Right atrium auricular region (tissue), 2 donors: ENCODE measurements at places on chromosomes 11 and 22. TPM values are rescaled to one million over a fixed set of nuclear protein-coding genes. Genes with fewer than 3 reads are reported as not detected.

GRCh38 chr11:135069890-135070289, 657.8 kb upstream of the B3GAT1 start:
- H3K36me3 ChIP-seq = no peaks in the 10 kb centered on the region
- no peak for DNase-seq
- H3K27ac ChIP-seq = no peak overlapping the region
- no peaks in the 10 kb centered on the region for H3K4me1 ChIP-seq
- H3K4me3 ChIP-seq = no peak overlapping the region

GRCh38 chr11:103013421-103013820, 57.9 kb upstream of the MMP13 start:
- no peak for DNase-seq
- no peaks in the 10 kb centered on the region for H3K27me3 ChIP-seq
- H3K27ac ChIP-seq = no peak overlapping the region
- H3K36me3 ChIP-seq = no peaks in the 10 kb centered on the region
- H3K4me3 ChIP-seq = no peak overlapping the region

DNA sequence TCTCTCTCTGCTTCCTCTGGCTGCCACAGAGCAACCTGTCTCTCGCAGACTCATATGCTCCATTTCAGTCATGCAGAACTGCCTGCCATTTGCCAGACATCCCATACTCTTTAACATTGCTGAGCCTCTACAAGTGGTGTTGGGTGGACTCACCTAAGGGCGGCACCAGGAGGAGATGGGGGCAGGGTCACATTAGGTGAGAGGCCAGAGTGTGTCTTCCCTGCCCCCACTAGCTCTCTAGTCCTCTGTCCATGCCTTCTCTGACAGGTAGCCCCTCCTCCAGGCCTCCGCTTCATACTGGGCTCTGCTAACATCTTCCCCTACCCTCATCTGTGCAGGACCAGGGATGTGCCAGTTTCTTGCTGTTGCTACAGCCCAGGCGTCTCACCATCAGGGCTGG, 366.3 kb downstream of the TENM4 start:
- H3K27me3 ChIP-seq = no peaks in the 10 kb centered on the region
- DNase-seq = no peak
- no peak overlapping the region for H3K27ac ChIP-seq
- H3K36me3 ChIP-seq = no peaks in the 10 kb centered on the region

GRCh38 chr11:114354076-114354475, 46.2 kb downstream of the C11orf71 start:
- H3K4me3 ChIP-seq = no peak overlapping the region
- no peaks in the 10 kb centered on the region for H3K27me3 ChIP-seq
- H3K27ac ChIP-seq = no peak overlapping the region
- no peaks in the 10 kb centered on the region for H3K36me3 ChIP-seq

GRCh38 chr11:38006466-38006865, 1408.4 kb upstream of the RAG2 start:
- DNase-seq = no peak
- H3K36me3 ChIP-seq = no peaks in the 10 kb centered on the region
- no peak overlapping the region for H3K27ac ChIP-seq
- no peaks in the 10 kb centered on the region for H3K4me1 ChIP-seq
- no peaks in the 10 kb centered on the region for H3K27me3 ChIP-seq

DNA sequence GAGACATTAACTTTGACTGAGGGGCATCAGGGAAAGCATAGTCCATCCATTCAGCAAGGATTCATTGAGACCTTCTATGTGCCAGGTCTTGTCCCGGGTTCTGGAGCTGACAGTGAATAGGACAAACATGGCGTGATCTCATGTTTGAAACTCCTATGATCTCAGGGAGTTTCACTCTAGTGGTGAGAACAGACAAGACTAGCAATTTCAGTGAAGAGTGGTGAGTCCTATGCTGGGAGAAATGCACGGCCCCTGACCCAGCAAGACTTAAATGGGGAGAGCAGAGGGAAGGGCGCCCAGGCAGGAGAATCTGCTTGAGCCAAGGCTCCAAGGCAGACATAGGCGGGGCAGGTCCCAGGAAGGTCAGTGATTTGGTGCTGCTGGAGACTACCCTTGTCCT, 155.7 kb downstream of the CEP164 start:
- H3K4me3 ChIP-seq = no peak overlapping the region
- no peak for DNase-seq
- H3K27ac ChIP-seq = no peak overlapping the region

DNA sequence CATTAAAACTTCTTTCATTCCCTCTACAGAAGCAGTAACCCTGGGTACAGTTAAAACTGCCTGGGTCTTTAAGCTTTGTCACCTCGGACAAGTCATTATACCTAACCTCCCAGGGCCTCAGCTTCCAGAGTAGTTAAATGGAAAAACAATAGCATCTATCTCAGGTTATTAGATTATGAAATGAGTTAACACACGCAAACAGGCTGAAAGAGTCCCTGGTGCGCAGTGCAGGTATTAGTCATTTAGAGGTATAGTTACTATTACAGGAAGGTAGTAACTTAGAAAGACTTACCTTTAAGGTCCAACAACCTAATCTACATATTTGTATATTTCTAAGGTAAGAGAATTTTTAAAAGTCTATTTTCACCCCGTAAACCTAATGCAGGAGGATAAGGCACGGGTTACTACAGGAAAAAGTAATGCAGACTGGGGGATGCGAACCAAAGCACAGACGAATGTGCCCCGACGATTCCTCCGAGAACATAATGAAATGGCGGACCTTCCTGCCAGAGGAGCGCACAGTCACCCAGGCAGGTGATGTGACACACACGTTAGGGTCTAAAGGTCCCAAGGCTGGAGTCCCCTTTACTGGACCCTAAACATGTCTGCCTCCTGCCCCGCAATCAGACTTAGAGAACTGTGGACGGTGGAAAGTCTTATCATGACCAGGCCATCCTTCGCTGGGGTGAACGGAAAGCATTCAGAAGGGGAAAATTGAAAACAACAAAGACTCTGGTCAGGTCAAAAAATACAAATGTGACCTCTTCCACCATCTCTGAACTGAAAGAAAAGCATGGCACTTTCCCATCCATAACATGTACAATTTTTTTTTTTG, 1.3 kb downstream of the NAP1L4 start:
- H3K4me1 ChIP-seq = peaks cover 49% of the 10 kb centered on the region
- no peaks in the 10 kb centered on the region for H3K36me3 ChIP-seq
- H3K4me3 ChIP-seq = peak overlapping the region; percentile 91

DNA sequence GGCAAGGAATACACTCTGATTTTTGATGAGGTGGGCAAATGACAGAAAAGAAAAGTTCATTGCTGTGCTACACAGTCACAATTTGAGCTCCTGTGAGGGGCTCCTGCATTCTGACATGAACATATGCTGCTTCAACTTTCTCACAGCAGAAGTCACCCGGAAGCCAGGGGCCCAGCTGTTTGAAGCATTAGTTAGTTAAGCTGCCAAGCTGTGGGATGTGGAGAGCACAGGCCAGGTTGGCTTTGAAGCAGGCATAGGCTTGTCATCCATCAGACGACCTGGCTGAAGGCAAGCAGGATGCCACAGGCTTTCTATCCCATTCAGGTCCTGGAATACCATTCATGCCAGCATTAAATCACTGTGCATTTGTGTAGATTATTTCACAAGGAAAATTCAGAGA, 63.1 kb downstream of the MTNR1B start:
- H3K27ac ChIP-seq = no peak overlapping the region
- no peaks in the 10 kb centered on the region for H3K4me1 ChIP-seq
- no peak overlapping the region for H3K4me3 ChIP-seq
- DNase-seq = no peak
- H3K36me3 ChIP-seq = no peaks in the 10 kb centered on the region
- no peaks in the 10 kb centered on the region for H3K27me3 ChIP-seq

GRCh38 chr11:13205486-13205885, 72.1 kb upstream of the BMAL1 start:
- peaks cover 17% of the 10 kb centered on the region for H3K4me1 ChIP-seq
- H3K27ac ChIP-seq = no peak overlapping the region
- no peak overlapping the region for H3K4me3 ChIP-seq
- H3K36me3 ChIP-seq = no peaks in the 10 kb centered on the region

GRCh38 chr11:45859661-45860140, 12.4 kb downstream of the CRY2 start:
- H3K36me3 ChIP-seq = peaks cover 72% of the 10 kb centered on the region
- peak; percentile 94 for DNase-seq
- no peaks in the 10 kb centered on the region for H3K27me3 ChIP-seq
- peak overlapping the region; percentile 81 for H3K27ac ChIP-seq
- peaks cover 74% of the 10 kb centered on the region for H3K4me1 ChIP-seq

DNA sequence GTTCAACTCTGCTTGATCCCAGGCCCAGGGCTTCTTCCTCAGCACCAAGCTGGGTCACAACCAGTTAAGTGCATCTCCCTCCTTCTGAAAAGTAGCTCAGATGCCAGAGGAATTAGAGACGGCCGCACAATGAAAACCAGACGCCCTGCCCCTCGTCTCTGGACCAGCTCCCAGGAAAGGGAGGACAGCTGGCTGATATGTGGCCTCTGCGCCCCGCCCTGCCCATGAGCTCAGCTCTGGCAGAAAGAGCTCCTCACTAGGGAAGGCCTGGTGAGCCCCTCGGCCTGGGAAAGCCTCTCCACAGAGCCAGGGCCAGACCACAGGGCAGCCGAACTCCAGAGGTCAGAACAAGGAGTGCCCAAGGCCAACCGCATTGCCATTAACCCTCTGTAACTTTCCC, 18.1 kb upstream of the SCGB1A1 start:
- no peaks in the 10 kb centered on the region for H3K27me3 ChIP-seq
- no peak overlapping the region for H3K4me3 ChIP-seq
- peaks cover 65% of the 10 kb centered on the region for H3K4me1 ChIP-seq
- H3K27ac ChIP-seq = peak overlapping the region; percentile 72
- H3K36me3 ChIP-seq = no peaks in the 10 kb centered on the region

DNA sequence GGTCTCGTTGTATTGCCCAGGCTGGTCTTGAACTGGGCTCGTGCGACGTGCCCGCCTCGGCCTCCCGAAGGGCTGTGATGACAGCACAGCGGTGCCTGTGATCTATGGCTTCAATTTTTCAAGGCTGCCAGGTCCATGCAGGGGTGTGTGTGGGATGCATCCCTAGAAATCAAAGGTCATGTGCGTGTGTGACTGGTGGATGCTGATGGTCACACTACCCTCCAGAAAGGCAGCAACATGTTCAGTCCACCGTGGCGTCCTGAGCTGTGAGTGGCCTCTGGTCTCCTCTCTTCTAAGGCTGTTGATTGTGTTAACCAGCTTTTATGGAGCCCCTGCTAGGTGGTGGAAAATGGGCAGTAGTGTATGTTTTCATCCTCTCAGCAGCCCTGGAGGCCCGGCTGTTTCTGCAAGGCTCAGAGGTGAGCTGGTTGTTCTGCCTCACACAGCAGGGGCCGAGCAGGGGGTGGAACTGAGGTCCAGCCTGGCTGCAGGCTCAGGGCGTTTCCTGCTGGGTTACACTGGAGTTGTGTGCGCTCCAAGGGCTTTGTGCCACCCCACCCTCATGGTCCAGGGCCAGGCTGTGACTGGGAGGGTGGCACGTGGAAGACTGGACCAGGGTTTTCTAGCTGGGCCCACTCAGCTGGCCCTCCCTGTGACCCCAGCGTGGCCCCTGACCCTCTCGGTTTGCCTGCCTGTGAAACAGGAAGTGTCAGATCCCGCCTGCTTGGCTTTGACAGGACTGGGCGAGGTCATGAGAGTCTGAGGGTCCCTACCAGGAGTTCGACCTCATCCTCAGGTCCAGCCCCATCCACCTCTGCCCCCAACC, 7.7 kb downstream of the BIK start:
- H3K27ac ChIP-seq = no peak overlapping the region
- no peaks in the 10 kb centered on the region for H3K27me3 ChIP-seq
- no peak for DNase-seq
- no peaks in the 10 kb centered on the region for H3K4me1 ChIP-seq
- H3K36me3 ChIP-seq = no peaks in the 10 kb centered on the region

GRCh38 chr11:101211407-101211975, 81.9 kb upstream of the PGR start:
- no peak overlapping the region for H3K4me3 ChIP-seq
- no peaks in the 10 kb centered on the region for H3K27me3 ChIP-seq
- no peak for DNase-seq
- no peaks in the 10 kb centered on the region for H3K36me3 ChIP-seq
- no peak overlapping the region for H3K27ac ChIP-seq

DNA sequence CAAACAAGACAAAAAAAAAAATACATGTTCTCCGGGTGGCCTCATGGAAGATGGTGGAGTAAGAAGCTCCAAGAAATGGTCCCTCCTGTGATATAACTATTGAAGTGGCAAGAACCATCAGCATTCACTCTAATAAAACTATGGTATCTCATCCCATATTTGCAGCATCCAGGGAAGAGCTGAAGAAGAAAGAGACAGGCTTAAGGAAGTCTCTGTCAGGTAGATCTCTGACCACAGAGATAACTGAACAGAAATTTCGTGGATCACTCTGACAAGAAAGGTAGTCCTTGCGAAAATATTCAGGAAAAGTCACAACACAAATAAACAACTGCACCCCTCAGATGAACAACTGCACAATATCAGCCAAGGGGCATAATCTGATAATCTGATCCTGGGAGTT, 54.6 kb upstream of the IGLL5 start:
- no peaks in the 10 kb centered on the region for H3K36me3 ChIP-seq
- no peak for DNase-seq
- no peaks in the 10 kb centered on the region for H3K4me1 ChIP-seq

DNA sequence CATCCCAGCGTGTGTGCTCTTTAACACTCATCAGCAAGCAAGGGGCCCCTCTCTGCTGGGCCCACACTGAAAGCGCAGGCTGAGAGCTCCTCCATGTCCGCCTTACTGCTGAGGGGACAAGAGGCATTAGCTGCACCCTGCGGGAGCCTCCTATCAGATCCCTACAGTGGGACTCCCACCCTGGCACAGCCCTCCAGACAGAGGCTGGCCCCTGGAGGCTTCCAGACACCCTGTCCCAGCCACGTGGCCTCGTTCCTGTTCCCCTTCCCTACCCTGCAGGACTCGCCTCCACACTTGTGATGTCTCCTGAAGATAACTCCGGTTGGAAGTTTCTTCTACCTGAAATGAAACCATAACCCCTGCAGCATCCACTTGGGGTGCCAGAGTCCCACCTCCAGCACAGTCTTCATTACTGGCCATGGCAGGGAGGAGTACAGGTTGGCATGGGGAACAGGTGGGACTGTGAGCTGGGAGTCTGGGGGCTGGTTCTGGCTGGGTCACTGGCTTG, 5.0 kb upstream of the SH3BP1 start:
- DNase-seq = no peak
- peak overlapping the region; percentile 84 for H3K27ac ChIP-seq
- peaks cover 5% of the 10 kb centered on the region for H3K4me1 ChIP-seq
- peaks cover 2% of the 10 kb centered on the region for H3K36me3 ChIP-seq

- no peaks in the 10 kb centered on the region for H3K27me3 ChIP-seq
- DNase-seq = no peak
- no peak overlapping the region for H3K27ac ChIP-seq
- H3K36me3 ChIP-seq = no peaks in the 10 kb centered on the region
- no peaks in the 10 kb centered on the region for H3K4me1 ChIP-seq
Measured at GRCh38 chr11:123543797-123544196, 110.6 kb downstream of the SCN3B start.

GRCh38 chr11:72238492-72239312, 5.3 kb downstream of the PHOX2A start:
- H3K27me3 ChIP-seq = peaks cover 17% of the 10 kb centered on the region
- H3K4me1 ChIP-seq = peaks cover 30% of the 10 kb centered on the region
- peaks cover 39% of the 10 kb centered on the region for H3K36me3 ChIP-seq
- no peak overlapping the region for H3K27ac ChIP-seq

The EML3 gene
- total RNA-seq = 15.8 TPM

The VSIG10L2 gene
- not detected for total RNA-seq

The IRF7 gene
- total RNA-seq = 9.6 TPM

The SLC22A12 gene
- not detected for total RNA-seq

The PHOX2A gene
- not detected for total RNA-seq

The AGBL2 gene
- total RNA-seq = not detected

The DAGLA gene
- 3.9 TPM for total RNA-seq

The PKP3 gene
- total RNA-seq = 0.43 TPM

The NPAS4 gene
- not detected for total RNA-seq
